ENCODE measurements at places on chromosomes 4 and X.

DNA sequence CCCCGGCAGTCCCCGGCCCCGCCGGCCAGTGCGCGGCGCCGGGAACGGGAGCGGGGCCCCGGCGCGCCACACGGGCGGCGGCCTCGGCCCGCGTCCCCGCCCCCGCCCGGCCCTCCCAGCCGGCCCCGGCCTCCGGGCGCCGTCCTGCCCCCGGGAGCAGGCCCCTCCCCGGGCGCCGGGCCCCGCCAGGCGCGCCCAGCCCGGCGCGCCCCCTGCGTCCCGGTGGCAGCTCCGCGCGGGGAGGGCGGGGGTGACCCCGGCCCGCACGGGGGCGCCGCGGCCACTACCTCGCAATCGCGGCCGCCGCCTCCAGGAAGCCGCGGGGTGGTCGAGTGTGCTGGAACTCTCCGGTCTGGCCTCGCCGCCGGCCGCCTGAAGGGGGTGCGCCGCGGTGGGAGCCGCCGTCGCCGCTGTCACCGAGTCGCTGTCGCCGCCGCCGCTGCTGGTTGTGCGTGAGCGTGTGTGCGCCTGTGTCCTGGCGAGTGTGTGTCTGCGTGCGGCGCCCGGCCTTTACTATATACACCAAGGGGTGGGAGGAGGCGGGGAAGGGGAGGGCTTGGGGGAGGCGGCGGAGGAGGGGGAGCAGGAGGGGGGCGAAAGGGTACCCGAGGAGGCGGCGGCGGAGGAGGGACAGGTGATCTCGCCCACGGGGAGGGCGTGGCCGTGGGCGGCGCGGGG lies at the start of gene RAI2:
Gene RAI2, minus strand, starts transcription at position 488 of the 678 bp plus-strand sequence. CDS start 59,288 bp downstream, outside the sequence.
- no peak for DNase-seq

GRCh38 chrX:7307720-7308119 lies 159.8 kb upstream of the PUDP start:
- DNase-seq, result no peak

DNA sequence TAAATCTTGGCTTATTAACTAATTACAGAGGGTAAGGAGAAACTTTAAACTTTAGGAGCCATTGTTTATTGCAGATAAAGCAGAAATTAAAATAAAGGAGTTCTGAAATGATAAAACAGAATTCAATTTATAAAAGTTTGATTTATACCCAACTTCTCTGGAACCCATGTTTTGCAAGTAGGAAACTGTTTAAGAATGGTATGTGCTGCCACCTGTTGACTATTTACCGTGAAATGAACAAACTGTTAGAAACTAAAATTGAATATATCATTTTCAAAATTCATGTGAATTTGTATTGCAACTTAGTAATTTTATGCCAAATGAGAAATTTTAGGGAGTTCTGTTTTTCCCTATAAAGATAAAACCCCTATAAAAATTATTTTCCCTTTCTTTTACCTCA lies 11.0 kb upstream of the TBC1D8B start:
- no peak for DNase-seq

DNA sequence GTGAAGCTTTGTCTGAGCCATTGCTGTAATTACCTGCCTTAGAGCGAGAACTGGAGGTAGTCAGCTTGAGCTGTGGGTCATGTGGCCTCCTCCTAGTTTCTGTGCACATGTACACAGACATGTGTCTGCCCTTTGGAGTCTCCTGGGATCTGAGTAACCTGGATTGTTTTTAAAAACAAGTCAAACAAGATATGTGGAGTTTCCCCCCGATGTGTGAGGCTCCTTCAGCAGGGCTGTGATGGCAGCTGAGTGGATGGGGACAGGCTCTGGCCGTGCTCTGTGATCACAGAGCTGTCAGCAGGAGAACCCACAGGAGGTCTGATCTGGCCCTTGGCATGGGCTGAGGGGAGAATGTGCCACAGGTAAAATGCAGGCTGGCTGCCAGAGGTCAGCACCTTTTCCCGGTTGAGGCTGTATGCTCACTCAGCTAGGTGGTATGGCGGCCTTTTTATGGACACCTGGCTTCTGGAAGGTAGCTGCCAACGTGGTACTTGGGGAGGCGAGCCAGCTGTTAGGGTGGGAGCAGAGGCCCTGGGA lies 38.4 kb downstream of the NOP14 start:
- no peak for DNase-seq

DNA sequence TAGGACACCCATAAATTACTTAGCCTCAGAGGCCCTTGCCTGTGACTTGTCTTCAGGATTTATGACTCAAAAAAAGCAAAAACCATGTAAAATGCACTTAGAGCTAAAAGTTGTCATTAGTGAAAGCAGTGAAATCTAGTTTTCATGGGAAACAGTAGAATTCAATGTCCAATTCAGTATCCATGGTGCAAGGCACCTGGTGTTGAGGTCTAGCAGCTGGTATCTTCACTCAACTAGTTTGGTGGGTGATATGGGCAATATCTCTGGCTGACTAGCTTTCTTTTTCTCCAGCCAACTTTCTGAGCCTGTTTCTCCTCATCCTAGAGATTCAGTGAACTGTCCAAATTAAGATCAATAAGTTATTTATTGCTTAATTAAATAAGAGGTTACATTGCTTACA lies 229.8 kb upstream of the NDST4 start:
- DNase-seq, result no peak

DNA sequence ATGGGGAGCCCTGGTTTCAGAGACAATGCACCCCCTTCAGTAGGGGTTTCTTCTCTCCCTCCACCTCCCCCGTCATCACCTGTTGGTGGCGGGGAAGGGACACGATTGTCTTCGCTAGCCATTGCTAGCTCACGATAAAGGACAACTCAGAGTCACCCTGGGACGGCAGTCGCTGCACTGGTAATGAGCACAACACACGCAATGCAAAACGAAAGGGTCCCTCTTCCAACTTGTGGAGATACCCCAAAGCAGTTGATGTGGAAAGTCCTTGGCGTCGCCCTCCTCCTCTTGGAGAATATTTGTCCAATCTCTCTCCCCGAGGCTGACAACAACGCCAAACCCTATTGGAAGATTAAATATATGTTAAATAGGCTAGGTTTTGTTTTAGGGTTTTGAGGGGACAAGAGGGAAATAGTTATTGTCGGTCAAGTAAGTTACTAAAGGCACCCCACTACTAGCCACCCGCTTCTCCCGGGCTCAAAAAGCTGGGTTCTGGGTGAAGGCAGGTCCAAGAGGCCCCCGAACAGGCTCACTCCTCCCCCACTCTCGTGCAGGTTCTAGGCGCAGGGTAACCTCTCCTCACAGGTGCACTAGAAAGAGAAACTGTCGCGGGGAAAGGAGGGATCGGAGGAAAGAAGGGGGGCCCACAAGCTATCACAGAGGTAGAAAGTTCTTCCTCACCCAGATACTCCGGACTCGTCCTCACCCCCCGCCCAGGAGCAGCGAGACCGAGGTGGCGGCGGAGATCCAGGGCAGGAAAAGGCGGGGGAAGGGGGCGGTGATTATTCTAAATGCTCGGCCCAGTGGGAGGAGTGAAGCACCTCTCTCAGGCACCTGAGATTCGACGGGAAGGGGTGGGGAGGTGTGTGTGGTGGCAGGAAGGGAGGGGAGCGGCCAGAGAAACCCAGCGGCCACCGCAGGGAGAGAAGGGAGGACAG lies at the start of gene LRBA:
Gene LRBA, minus strand, starts transcription at position 764 of the 938 bp plus-strand sequence. Its CDS starts 642 bp downstream, at position 122.
- peak; percentile 72 for DNase-seq

- no peak for DNase-seq
Observed at GRCh38 chr4:186918466-186918865, 194.8 kb upstream of the FAT1 start.
